ENCODE measurements at places on chromosomes 5 and 9.

- DNase-seq: no peak
Observed at GRCh38 chr5:59416026-59416425, 477.5 kb downstream of the PDE4D start.

DNA sequence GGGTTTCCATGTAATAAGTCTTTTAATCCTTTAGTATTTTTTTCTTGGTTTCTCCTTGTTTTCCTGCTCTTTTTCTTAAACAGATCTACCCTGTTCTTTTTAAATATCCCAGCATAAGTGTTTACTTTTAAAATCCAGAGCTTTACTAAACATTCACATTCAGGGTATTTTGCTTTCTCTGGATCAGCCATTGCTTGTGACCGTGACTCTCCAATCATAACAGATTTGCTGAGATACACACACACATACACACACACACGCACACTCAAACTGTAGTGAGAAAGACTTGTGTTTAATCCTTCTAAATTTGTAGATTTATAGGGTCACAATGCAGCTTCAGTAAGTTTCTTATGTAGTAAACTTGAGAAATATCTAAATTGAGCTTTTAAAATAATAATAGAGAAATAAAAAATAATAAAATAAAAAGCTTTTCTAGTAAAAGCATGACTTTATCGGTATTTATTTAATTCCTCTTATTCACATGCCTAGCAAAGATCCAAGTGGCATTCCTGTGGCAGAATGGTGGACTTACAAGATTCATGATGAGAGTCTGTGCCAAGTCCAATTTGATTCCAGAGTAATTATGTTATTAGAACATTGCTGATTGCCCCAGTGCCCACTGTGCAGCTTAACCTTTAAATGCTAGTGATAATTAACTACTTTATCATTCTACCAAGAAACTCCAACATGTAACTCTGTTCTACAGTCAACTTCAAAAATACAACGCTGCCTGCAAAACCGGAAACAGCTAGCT, 129.0 kb downstream of the TLE4 start:
- DNase-seq: no peak

DNA sequence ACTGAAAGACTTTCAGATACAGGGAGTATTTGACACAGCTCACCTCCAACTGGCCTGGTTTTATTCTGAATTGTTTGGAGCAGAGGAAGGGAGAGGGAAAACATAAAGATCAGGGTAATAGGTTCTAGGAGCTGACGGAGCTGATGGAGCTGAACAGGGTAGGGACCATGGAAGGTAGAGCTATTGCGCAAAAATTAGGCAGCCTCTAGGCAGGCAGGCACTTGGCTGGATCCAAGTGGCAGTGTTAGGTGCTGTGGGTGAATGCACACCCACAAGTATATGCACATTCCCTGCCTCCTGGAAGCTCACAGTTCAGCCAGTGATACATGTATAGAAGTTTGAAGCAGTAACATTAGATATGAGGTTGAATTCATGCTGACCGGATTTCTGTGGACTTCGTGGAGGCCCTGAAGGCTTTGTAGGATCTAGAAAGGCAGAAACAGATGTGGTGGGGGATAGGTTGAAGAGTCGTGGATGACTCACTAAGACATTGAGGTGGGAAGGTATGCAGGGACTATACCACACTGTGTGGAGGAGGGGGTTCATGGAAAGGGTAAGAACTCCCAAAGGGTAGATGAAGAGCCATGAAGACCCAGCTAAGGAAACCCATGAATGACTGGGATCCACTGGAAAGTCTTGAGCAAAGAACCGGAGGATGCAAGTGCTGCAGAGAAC, 50.8 kb downstream of the WWC1 start:
- no peak for DNase-seq

DNA sequence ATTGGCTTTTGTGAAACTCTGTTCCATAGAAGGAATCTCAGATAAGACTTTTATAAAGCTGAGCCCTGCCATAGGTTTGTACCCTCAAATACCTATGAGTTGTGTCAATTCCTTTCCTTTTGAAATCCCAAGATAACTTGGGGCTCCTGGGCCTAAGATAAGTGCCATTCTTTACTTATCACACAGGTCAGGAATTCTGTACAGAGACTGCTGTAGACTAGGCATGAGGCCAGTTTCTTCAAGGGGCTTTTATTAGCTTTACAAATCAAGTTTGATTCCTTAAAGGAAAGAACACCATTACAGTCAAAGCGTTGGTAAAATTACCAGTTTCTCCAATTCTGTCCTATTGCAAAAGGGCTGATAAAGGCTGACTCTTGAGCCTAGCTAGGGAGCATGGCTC, 39.2 kb downstream of the SHC3 start:
- no peak for DNase-seq

DNA sequence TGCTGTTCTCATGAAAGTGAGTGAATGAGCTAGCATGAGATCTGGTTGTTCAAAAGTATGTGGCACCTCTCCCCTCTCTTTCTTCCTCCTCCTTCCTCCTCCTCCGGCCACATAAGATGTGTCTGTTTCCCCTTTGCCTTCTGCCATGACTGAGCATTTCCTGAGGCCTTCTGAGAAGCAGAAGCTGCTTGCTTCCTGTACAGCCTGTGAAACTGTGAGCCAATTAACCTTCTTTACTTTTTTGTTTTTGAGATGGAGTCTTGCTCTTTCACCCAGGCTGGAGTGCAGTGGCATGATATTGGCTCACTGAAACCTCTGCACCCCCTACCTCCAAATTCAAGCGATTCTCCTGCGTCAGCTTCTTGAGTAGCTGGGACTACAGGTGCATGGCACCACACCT, 6.1 kb downstream of the S100Z start:
- no peak for DNase-seq

- DNase-seq: no peak
Observed at GRCh38 chr5:177611446-177612214, 11.7 kb downstream of the B4GALT7 start.

DNA sequence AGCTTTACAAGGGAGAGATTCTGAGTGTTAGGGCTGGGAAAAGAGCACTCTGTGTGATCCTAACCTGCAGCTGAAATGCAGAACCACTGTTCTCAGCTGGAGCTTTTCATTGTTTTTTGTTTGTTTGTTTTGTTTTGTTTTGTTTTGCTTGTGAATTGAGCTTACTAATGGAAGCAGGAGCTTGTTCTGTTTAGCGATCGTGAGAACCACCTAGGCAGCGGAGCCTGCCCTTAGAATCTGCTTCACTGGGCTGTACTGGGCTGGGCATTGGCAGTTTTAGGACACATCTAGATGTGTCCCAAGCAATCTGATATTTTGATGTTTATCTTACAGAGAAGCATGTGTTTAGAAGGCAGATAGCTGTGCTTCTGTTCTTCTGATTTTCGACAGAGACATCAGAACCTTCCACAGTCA, 14.3 kb downstream of the SYK start:
- no peak for DNase-seq

GRCh38 chr5:61919920-61920319, 386.1 kb upstream of the KIF2A start:
- DNase-seq: no peak

DNA sequence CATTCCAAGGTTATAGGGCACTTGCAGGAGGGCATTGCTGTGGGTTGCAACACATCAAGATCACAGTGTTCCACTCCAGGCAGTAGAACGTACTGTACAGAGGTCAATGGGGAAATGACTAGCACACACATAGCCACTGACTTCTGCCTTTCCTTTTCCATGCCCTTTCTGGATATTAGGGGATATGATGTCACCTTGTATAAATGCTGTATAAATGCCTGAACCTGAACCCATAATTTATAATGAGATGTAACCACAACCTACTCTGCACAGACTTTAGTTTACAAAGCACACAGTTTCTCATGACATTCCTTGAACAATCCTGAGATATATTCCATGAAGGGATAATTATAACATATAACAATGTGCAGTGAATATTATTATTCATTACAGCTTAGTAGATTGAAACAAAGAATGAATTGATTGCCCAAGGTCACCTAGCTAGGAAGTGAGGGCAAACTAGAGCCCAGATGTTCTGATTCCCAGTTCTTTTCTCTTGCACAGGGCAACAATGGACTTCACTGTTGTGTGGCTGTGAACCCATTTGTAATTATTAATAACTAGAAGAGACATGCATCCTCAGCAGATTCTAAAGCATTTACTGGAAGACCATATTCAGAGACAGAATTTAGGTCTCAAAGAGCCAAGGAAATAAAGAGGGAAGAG, 5.6 kb upstream of the ABLIM3 start:
- DNase-seq: no peak

DNA sequence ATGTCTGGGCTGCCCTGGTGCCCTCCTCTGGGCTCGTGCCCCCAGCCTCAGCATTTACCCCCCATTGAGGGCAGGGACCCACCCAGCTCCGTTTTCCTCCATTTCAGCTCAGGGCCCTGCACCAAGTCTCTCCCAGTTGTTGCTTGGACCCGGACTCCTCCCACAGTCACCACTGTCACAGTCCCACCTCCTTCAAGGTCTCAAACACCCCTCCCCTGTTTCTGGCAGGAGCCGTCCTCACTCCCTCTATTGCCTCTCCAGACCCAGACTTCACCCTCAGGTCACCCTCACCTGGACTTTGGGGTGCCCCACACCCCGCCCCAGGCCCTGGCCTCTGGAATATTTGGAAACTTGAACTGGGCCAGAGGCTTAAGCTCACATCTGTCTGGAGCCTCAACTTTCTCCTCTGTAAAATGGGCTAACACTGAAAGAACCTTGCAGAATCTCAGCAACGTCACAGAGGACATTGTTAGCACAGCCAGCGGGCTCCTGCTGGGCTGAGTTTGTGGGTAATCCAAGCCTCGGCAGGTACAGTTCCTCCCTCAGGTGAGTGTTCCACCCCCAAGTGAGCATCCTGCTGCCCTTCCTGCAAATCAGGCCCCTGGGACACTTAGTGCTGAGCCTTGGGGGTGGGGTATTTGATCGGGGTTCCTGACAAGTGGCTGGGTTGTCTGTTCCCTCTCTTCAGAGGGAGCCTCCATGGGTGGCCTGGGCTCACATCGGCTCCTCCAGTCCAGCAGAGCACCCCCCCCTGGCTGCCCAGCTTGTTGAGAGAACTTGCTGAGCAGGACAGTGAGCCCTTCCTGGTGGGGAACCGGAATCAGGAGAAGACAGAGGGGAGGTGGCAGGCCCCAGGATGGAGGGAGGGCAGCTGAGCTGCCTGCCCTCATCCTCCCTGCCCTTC, 130.1 kb downstream of the C9orf50 start:
- DNase-seq: no peak

DNA sequence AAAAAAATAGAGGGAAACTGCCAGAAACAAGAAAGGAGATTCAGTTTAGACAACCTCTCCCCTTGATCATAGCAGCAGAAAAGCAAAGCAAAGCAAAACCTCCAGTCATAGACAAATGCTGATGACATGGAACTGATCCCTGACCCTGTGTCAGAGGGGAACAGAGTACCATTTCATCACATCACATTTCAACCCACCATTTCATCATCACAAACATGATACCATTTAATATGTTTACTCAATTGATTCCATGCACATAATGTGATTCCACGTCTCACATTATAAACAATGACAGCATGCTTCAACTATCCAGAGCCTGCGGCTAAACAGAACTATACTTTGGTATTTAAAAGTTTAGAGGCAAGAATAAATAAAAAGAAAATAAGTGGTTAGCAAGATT, 28.7 kb upstream of the ACOT12 start:
- no peak for DNase-seq

- no peak for DNase-seq
Observed at GRCh38 chr9:6833518-6834192, 75.9 kb downstream of the KDM4C start.

DNA sequence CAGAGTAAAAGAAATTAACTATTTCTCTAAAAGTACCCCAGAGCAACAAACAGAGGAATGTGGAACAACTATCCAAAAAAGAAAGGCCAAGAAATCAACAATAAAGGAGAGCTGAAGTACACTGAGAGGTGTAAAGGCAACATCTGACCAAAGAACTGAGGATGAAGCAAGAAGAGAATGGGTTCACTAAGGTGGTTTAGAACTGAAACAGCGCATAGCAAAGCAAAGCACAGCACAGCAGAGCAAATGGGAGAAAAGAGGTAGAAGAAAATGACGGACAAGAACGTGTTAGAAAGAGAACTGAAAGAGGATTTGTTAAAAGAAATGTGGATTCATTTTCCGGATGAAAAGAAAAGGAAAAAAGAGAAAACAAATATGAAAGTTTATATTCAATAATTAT, 25.8 kb downstream of the RFX3 start:
- no peak for DNase-seq
